Stimulated activated CD8-positive, alpha-beta memory T cell treated with anti-CD3 and anti-CD28 coated beads, Interleukin-4, amount 100 ng/mL, for 48 hours (primary cell): ENCODE measurements at places on chromosomes 7 and 10.

DNA sequence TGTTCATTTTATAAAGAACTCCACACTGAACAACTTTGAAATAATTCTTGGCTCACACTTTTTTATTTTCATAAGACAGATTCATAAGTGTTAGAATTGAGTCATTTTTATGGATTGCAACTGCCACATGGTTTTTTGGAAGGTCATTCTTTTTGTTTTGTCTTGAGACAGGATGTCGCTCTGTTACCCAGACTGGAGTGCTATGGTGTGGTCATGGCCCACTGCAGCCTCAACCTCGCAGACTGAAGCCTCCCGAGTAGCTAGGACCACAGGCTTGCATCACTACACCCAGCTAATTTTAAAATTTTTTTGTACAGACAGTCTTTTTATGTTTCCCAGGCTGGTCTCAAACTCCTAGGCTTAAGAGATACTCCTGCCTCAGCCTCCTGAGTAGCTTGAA lies 20.3 kb downstream of the BMS1 start:
- DNase-seq: no peak

GRCh38 chr7:105719395-105719794 lies 138.1 kb upstream of the EFCAB10 start:
- no peak for DNase-seq

GRCh38 chr10:99279626-99280111 lies 44.0 kb upstream of the HPSE2 start:
- no peak for DNase-seq

- DNase-seq: no peak
Measured at GRCh38 chr7:90692947-90693346, 96.8 kb downstream of the CDK14 start.
